ENCODE measurements at places on chromosomes 7 and 10. TPM values are rescaled to one million over a fixed set of nuclear protein-coding genes. Genes with fewer than 3 reads are reported as not detected.

DNA sequence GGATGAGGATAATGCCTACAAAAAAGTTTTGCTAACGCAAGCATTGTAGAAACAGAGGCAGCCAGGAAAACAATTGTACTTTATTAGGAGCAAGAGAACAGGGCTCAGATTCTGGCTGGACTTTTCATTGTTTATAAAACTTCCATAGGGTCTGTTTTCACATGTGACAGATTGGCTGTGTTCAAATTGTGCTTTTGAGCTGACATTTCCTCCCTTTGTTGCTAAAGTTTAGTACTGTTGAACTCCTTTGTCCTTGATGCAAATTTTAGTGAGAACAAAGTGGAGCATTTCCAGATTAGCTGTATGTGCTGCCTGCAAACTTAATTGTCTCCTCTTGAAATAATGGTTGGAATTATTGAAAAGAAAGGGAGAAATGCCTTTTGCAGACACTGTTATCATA is 221.0 kb upstream of the FZD1 start:
- H3K36me3 ChIP-seq = no peaks in the 10 kb centered on the region
- H3K27me3 ChIP-seq = no peaks in the 10 kb centered on the region
- peaks cover 3% of the 10 kb centered on the region for H3K4me1 ChIP-seq

GRCh38 chr10:33493497-33493896 is 159.0 kb upstream of the NRP1 start:
- H3K4me1 ChIP-seq = peaks cover 3% of the 10 kb centered on the region
- H3K4me3 ChIP-seq = no peak overlapping the region
- H3K27me3 ChIP-seq = no peaks in the 10 kb centered on the region
- no peak for DNase-seq
- no peak overlapping the region for H3K27ac ChIP-seq
- no peaks in the 10 kb centered on the region for H3K36me3 ChIP-seq

GRCh38 chr7:101315336-101315735 is 6.3 kb downstream of the IFT22 start:
- H3K27ac ChIP-seq = no peak overlapping the region
- H3K4me1 ChIP-seq = no peaks in the 10 kb centered on the region
- peaks cover 32% of the 10 kb centered on the region for H3K36me3 ChIP-seq

DNA sequence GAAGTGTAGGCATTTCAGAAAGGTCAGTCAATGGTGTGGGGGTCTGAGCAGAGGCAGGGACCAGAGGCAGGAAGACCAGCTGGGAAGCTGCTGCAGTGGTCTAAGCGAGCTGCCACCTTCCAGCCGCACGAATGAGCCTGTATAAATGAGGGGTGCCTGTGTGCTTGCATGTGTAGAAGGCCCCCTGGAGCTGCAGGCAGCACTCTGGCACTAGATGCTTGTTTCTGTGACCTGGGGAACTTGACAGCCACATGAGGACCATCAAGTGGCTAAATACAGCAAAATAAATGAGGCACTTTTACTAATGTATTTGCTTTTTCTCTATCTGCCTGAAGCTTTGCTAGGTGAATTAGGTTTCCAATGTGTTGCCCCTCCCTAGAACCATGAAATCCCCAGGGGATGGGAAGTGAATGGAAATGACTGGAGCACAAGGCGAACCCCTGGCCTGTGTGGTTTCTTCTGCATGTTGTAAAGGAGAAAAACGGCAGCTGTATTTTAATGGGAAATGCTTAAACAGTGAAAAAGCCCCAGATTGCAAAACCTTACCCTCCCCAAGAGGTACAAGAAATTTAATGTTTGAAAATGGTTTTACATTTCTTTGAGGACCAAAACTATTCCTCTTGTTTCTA is 57.7 kb downstream of the PYROXD2 start:
- peaks cover 5% of the 10 kb centered on the region for H3K4me1 ChIP-seq
- no peak for DNase-seq
- no peak overlapping the region for H3K27ac ChIP-seq
- H3K27me3 ChIP-seq = no peaks in the 10 kb centered on the region

GRCh38 chr7:832968-833424 is 720 bp downstream of the SUN1 start:
- peak overlapping the region; percentile 92 for H3K27ac ChIP-seq
- no peaks in the 10 kb centered on the region for H3K36me3 ChIP-seq
- DNase-seq = no peak
- H3K4me1 ChIP-seq = peaks cover 38% of the 10 kb centered on the region

DNA sequence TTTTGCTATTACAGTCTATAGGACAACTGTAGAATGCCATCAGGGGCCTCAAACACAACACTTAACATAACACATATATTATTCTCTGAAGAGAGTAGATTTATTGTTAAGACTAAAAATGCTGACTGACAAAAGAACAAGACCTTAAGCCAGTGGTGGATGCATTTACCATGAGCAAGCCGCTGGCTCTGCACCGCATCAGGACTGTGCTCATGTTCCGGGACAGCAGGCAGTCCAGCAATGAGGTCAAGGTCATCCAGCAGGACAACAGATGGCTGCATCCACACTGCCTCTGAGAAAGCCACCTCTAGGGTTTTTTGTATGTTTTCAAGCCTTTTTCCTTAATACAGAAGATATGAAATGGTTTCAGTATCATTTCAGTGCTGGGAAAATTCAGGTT is 23.8 kb downstream of the PEX1 start:
- no peak overlapping the region for H3K4me3 ChIP-seq
- H3K36me3 ChIP-seq = peaks cover 27% of the 10 kb centered on the region
- no peak overlapping the region for H3K27ac ChIP-seq
- H3K4me1 ChIP-seq = no peaks in the 10 kb centered on the region

DNA sequence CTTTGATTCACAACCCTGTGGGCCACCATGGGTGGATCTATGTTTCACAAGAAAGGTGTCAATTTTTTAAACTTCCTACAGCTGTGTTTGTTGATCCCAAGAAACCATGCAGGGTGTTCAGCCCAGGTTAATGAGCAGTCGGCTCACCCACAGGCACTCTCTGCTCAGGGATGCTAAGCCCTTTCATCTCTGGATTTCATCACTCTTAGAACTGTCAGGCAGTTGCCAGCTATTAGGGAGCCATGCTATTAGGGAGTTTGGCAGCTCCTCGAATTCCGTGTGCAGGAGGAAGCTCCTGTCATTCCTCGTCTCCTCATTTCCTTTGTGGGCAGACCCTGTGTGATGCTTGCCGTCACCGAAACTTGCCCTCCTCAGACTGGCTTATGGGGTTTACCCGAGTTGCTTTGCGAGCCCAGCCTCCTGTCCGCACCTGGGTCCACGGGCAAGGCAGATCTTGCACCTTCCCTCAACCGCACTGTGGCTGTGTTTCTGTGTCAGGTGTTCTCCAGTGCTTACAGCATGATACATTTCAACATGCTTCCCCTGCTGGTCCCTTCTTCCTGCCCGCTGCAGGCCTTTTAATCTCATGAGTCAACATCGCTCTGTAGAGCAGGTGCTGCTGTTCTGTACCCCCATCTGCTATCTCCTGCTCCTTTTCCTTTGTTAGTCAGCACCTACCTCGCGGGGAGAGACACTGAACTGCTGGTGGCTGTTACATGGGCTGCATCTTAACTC is 509.8 kb downstream of the SUGCT start:
- peak; percentile 7 for DNase-seq
- no peak overlapping the region for H3K4me3 ChIP-seq
- H3K27ac ChIP-seq = no peak overlapping the region
- no peaks in the 10 kb centered on the region for H3K4me1 ChIP-seq
- no peaks in the 10 kb centered on the region for H3K36me3 ChIP-seq

- no peak overlapping the region for H3K27ac ChIP-seq
- no peaks in the 10 kb centered on the region for H3K27me3 ChIP-seq
- H3K4me3 ChIP-seq = no peak overlapping the region
Measured at GRCh38 chr7:46143421-46143820, 222.3 kb upstream of the IGFBP3 start.

FAM149B1 gene
- total RNA-seq = 18.8 TPM

SPDYE16 gene
- total RNA-seq = 1.0 TPM

GLRX3 gene
- total RNA-seq = 44.0 TPM

BMI1 gene
- 33.5 TPM for total RNA-seq

TDRD1 gene
- 0.10 TPM for total RNA-seq

UBE3C gene
- total RNA-seq = 65.3 TPM

PON1 gene
- total RNA-seq = 1.0 TPM

SP8 gene
- total RNA-seq = not detected

ATOH7 gene
- total RNA-seq = not detected

RHBDD2 gene
- 108 TPM for total RNA-seq
